ENCODE measurements at places on chromosomes 5 and 9.

DNA sequence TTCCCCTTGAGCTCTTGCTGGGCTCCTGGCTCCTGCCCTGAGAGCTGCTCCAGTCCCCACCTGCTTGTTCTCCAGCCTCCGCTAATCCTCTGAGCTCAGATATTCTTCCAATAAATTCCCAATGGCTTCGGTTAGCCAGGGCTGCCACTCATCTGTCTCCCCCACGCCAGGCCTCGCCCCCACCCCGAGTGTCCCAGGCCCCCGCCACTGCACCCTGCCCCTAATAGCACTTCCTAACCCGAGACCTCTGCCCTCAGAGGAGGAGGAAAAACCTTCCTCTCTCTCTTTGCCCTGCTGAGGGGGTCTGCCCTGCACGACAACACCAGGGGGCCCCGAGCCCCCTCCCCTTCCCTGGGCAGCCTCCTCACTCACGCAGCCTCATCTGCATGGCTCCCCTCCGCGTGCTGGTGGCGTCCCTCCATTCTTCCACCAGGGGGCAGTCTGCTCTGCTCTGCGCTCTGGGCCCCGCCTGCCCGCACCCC, 5.4 kb upstream of the LCN15 start:
- no peak for DNase-seq

DNA sequence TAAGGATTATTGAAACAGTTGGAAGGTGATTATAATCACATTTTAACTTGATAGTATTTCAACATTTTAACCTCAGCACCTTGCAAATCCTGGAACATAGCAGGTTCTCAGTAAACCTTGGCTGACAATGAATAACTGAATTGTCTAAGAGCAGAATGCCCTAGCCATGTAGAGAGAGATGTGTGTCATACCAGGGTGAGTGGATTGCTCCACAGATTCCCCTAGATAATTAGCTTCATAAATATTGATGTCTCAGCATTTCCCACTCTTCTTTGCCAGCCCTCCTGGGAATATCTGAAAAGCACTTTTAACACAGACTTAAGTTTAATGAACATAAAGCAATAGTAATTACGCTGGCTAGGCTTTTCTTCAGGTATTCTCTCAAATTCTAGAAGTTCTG, 363.5 kb downstream of the MAN2A1 start:
- no peak for DNase-seq

- no peak for DNase-seq
Measured at GRCh38 chr5:98110282-98110691, 663.2 kb upstream of the RGMB start.

DNA sequence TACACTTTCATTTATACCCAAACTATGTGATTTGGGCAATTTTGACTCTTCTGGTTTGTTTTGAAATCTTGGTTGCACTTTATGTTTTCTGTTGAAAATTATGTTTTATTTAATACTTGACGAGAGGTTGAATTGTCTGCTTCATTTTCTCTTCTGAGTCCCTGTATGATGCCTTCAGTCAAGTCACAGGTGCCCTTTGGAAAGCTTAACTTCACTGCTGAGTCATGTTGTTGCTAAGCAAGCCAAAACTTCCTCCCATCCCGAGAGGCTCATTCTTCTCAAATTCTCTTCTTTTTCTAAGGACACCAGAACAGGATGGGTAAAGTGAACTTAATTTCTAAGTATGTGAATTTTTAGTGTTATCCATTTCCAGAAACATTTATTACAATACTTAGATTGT, 455.3 kb upstream of the PTGER4 start:
- DNase-seq, result no peak

DNA sequence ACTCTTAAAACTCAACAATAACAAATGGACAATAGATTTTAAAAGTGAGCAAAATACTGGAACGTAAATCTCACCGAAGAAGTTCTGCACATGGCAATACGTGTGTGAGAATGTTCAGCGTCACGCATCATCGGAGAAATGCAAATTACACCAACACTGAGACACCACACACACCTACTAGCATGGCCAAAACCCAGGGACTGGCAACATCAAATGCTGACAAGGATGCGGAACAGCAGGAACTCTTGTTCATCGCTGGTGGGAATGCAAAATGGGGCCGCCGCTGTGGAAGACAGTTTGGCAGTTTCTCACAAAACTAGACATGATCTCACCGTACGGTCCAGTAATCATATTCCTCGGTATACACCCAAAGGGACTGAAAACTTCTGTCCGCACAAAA, 21.6 kb upstream of the CLPTM1L start:
- no peak for DNase-seq

GRCh38 chr5:137383909-137384308, 115.2 kb downstream of the SPOCK1 start:
- no peak for DNase-seq

GRCh38 chr9:127074561-127075548, 47.6 kb downstream of the ANGPTL2 start:
- no peak for DNase-seq

DNA sequence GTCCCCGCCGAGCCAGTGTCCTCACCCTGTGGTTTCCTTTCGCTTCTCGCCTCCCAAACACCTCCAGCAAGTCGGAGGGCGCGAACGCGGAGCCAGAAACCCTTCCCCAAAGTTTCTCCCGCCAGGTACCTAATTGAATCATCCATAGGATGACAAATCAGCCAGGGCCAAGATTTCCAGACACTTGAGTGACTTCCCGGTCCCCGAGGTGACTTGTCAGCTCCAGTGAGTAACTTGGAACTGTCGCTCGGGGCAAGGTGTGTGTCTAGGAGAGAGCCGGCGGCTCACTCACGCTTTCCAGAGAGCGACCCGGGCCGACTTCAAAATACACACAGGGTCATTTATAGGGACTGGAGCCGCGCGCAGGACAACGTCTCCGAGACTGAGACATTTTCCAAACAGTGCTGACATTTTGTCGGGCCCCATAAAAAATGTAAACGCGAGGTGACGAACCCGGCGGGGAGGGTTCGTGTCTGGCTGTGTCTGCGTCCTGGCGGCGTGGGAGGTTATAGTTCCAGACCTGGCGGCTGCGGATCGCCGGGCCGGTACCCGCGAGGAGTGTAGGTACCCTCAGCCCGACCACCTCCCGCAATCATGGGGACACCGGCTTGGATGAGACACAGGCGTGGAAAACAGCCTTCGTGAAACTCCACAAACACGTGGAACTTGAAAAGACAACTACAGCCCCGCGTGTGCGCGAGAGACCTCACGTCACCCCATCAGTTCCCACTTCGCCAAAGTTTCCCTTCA, 1.4 kb downstream of the GLIS3 start:
- peak; percentile 22 for DNase-seq

- no peak for DNase-seq
Measured at GRCh38 chr9:108919517-108919916, 14.4 kb downstream of the ELP1 start.

DNA sequence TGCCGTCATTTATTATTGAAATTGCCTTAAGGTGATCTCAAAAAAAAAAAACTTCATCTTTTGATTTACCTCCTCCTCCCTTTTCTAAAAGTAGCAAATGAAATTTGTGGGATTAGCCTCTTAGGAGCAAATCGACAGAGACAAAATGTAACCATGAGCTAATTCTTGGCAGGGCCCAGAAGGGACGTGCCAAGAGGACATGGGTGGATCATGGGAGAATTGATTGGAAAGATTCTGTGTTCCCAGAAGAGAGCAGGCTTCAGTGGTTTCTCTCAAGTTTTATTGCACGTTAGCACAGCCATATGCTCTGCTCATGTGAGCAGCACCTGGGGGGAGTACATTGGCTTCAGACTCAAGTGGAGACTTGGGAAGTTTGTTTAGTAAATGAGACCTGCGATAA, 394.6 kb downstream of the ELAVL2 start:
- DNase-seq, result no peak

DNA sequence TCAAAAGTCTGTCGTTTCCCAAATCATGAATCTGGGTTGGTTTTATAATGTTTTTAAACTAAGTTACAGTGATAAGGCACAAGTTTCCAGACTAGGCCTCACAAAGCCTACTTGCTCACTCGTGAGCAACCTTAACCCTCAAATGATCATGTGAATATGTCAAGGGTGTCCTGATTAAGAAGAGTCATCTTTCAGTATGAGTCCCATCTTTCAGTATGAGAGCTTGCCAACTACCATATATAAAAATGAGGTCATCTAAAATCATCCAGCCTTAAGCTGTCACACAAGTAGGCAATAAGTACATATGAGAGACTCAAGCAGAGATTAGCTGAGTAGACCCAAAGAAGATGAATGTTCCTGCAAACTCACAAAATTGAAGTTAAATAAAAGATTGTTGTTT, 668.4 kb upstream of the FAM174A start:
- DNase-seq, result no peak

DNA sequence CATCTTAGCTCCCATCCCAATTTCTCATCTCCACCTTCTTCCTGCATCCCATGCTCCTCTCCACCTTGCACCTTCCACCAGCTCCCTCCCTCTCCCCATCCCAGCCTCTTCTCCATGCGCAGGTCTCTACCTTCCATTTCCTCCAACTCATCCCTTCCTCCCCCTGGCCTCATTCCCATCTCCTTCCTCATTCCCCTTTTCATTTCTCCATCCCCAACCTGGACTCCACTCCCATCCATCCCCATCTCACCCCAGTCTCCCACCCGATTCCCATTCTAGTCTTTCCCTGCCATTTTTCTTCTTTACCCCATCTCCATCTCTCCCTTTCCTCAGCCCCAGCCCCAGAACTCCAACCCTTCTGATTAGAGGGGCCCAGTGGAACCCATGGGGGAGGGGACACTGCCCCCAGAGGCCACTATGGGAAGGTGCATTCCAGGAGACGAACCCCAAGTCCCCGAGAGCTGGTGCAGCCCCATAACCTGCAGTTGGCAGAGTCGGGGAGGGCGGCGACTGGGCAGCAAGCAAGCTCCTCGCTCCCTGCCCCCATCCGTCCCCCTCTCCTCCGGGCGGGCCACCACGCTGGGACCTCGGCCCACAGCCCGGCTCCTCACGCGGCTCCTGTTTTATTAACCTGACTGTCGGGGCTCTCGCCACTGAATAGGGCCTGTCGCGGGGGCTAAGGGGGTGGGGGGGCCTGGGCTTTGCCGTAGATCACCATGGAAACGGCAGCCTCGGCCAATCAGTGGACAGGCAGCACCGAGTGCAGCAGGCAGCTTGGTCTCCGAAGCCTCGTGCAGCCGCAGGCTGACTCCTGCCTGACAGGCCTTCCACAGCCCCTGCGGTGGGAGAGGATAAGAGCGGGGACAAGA, 66.7 kb downstream of the PCDH1 start:
- no peak for DNase-seq

DNA sequence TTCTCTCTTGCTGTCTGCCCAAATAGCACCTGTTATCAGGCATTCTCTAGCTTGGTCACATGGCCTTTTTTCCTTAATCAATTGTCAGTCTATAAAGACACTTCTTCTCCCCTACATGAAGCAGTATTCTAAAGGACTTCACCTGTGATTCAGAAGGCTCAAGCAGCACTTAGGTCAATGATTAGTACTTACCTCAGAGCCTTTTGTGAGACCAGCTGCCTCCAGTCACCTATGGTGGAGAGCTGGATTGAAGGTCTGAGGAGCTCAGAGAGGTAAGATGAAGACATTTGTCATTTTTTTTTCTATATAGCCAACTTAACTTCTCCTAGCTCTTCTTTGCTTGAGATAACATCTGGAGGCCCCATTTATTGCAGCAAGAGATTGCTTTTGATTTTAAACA, 278.3 kb upstream of the PCSK5 start:
- no peak for DNase-seq

DNA sequence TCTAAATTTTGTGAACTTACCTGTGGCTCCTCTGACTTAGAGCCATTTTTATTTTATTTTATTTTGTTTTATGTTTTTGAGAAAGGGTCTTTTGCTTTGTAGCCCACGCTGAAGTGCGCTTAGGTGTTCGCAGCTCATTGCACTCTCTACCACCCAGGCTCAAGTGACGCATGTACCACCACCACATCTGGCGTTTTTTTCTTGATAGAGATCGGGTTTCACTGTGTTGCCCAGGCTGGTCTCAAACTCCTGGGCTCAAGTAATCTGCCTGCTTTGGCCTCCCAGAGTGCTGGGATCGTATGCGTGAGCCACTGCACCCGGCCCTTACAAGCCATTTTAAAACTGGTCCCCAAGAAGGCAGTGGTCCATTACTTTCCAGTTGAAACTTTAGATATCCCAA, 18.5 kb downstream of the MATR3 start:
- no peak for DNase-seq

DNA sequence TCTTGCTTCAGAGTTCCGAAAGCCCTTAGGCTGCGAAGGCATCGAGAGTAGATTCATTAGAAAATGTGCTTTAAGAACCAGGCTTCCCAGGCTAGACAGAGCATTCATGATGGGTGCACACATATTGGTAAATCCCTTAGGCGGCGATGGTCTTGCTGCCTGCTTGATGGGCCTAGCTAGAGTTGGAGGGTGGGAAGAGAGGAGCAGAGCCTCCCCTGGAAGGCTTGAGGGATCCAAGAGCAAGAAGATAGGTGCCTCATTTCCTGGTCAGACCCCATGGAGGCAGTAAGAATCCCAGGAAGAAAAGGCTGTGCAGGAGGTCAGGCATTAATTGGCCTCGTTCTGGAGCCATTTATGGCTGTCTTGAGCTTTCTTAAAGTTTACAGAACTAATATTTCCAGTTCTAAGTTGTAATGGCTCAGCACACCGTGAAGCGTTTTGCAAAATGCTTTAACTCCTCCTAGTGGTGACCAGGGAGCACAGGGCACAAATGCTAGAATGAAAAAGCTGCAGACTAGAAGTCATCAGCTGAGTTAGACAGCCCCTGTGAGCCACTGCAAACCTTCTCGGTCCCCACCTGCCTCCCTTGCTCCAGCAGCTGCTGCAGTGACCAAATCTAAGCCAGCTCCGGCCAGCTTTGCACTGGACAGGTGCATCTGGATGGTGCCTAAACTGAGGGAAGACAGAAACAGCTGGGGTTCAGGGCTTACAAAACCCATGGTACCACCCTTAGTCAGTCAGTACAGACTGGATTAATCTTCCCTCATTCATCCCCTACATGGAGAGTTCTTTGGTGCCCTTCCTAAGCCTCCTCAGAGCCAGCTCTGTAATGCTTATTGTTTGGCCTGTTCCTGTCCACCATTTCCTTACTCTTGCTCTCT, 14.7 kb downstream of the SLC45A2 start:
- DNase-seq, result no peak

- no peak for DNase-seq
Measured at GRCh38 chr5:5183189-5183699, 43.1 kb downstream of the ADAMTS16 start.

- no peak for DNase-seq
Measured at GRCh38 chr9:69089491-69089890, 53.9 kb downstream of the FXN start.

- DNase-seq, result no peak
Measured at GRCh38 chr5:142828797-142829535, 58.8 kb downstream of the ARHGAP26 start.

- DNase-seq, result no peak
Measured at GRCh38 chr5:171632616-171633015, 153.0 kb upstream of the SMIM23 start.
